DMS79 treated with DMSO at 0.1 percent for 48 hours (cell line): ENCODE measurements at places on chromosomes 5 and 9.

DNA sequence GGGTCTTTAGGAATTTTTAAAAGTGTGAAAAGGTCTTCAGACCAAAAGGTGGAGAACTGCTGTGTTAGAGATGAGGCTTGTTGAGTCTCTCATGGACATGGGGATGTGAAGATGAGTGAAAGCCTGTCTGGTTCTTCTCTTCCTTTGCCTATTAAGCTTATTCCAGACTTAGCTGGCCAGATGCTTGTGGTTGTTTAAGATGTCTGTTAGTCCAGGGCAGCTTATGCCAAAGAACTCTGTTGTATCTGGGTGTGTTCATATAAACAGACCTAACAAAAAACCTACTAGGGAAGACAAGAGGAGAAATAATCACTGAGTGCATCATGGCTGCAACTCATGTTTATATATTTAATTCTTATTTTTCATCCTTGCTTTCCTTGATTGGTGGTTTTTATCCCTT is 57.5 kb upstream of the NCS1 start:
- DNase-seq: no peak

- DNase-seq: no peak
These were observed 162.7 kb upstream of the LHFPL2 start for GRCh38 chr5:78811121-78811817.

DNA sequence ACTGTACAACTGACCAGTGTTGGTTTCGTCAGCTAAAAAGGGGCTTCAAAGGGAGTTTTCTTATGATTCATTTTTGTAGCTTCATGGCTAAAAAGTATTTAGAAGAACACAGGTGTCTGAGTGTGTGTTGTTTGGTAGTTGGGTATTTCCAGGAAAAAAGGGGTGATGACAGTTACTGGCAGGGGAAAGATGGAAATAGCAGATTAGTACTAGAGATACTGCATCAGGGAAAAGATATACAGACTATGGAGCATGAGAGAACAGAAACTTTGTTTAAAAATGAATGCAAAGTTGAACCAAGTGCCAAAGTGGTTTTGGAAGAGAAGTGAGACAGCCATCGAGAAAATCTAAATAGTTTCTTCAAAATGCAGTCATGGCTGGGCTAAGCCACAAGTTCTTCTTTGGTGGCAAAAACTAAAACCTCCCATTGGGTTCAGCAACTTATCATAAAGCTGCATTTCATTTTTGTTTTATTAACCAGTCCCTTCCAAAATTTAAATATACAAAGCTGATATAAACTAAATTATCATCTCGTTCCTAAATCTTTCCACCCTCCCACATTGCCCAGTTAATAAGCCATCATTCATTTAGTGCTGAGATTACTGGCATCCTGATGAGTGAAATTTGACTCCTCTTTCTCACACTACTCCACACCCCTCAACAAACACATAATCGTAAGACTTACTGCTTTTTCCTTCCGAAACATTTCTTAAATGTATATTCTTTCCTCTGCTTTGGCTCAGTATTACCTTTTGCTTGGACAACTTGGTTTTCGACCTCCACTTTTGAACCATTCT is 33.5 kb downstream of the ELL2 start:
- DNase-seq: no peak

- DNase-seq: no peak
These were observed 68.5 kb downstream of the PRLR start for GRCh38 chr5:35161652-35162273.

GRCh38 chr5:41794471-41794870 is 75.8 kb downstream of the OXCT1 start:
- no peak for DNase-seq

DNA sequence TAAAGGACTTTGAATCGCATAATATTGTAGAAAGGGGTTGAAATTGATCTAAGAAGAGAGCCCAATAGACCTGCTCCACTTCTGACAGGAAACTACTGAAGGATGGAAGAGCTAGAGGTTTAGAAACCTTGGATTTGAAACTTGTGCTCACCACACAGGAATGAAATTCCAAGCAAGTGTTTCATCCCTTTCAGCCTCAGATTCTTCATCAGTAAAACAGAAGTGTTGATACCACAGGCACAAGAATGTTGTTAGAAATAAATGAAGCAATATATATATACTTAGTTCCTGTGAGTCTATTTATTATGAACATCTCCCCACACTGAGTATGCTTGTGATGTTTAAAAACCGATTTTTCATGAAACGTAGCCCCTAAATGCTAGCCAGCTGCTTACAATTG is 43.8 kb downstream of the PRRC1 start:
- DNase-seq: no peak

- DNase-seq: peak; percentile 2
These were observed 127.6 kb upstream of the NMUR2 start for GRCh38 chr5:152532714-152533113.

DNA sequence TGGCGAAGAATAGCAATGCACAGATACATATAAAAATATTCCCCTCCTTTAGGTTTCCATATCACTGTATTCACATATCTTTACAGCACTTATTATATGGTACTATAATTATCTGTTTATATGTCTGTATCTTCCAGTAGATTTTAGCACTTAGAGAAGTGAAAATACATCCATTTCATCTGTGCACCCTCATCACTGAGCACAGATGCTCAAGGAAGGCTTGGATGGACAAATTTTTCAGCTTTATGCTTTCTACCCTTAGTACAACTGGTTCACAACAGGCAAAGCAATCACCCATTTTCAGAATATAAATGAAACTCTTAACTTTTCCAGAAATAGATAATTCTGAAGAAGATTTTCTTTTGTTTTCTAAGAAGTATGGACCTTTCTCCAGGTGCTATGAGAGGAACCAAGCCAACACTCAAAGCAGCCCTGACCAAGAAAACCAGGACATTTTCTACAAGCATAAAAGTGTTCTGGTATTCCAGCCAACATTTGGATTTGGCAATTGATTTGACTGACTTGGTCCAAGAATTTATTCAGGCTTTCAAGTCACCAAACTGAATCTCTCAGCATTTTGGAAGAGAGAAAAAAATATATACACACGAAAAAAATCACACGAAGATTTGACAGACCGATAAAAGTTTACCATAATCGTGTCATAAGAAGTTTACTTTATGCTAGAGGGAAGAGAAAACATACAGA is 170.2 kb upstream of the CD180 start:
- DNase-seq: no peak

DNA sequence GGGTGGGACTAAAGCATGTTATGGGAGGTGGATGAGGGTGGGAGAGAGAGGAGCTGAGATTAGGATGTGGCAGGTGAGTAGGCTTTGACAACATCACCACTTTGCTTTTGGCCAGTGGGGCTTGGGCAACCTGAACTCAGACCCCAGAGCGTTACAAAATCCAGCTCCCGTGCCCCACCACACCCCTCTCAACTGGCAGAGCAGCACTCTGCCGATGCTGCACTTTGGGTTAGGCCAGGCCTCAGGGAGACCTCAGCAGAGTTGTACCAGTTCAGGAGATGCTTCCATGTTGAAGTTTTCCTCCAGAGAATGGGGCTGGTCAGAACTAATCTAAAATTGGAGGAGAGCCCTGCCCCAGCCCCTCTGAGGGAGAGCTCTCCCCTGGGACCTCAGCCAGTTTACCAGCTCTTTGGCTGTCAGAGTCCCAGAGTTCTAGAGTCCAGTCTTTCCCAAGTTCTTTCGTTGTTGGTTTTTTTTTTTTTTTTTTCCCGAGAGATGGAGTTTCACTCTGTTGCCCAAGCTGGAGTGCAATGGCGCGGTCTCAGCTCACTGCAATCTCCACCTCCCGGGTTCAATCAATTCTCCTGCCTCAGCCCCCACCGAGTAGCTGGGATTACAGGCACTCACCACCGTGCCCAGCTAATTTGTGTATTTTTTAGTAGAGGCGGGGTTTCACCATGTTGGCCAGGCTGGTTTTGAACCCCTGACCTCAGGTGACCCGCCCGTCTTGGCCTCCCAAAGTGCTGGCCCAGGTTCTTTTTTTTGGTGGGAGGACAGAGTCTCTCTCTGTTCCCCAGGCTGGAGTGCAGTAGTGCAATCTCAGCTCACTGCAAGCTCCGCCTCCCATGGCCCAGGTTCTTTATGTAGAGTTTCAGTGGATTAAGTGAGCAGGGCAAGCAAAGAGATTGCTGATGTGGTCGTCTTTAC is 17.8 kb downstream of the NUDT2 start:
- DNase-seq: no peak

- DNase-seq: no peak
These were observed 20.4 kb upstream of the ZNF354B start for GRCh38 chr5:178839319-178839704.

GRCh38 chr5:146243247-146243646 is 39.8 kb downstream of the RBM27 start:
- no peak for DNase-seq

- DNase-seq: no peak
These were observed 446.9 kb upstream of the CD180 start for GRCh38 chr5:67643536-67643935.

GRCh38 chr5:11851416-11851815 is 52.8 kb downstream of the CTNND2 start:
- DNase-seq: no peak

GRCh38 chr5:138354926-138355378 is 2.5 kb downstream of the KDM3B start:
- DNase-seq: no peak

- no peak for DNase-seq
These were observed 27.8 kb upstream of the LVRN start for GRCh38 chr5:115934388-115934974.

GRCh38 chr5:72224946-72225463 is 95.0 kb downstream of the MRPS27 start:
- no peak for DNase-seq

DNA sequence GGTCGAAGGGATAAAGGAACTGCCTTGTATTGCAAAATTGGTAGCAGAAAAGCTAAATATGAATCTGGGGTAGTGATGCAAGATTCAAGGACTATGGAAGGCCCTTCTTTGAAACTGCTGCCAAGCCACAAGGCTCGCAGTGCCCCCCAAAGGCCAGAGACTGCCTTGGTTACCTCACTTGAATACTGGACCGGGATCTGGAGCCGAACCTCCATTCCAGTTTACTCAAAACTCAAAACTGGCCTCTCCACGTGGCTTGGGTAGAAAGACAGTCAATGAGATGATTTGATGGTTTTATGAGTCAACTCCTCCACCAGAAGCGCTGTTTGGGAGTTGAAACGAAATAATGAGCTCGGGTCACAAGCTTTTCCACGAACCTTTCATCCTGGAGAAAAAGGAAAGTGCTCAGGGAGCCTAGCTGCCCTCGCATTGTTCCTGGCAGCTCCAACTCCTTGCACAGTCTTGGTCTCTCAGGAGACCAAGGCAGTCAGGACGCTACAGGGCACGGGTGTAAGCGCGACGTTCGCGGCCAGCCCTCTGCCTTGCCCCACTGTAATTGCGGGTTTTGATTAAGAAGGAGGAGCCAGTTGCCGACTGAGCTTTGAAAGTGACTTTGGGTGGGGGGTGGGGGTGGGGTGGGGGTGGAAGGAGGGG is 2.8 kb downstream of the ST8SIA4 start:
- DNase-seq: peak; percentile 33

DNA sequence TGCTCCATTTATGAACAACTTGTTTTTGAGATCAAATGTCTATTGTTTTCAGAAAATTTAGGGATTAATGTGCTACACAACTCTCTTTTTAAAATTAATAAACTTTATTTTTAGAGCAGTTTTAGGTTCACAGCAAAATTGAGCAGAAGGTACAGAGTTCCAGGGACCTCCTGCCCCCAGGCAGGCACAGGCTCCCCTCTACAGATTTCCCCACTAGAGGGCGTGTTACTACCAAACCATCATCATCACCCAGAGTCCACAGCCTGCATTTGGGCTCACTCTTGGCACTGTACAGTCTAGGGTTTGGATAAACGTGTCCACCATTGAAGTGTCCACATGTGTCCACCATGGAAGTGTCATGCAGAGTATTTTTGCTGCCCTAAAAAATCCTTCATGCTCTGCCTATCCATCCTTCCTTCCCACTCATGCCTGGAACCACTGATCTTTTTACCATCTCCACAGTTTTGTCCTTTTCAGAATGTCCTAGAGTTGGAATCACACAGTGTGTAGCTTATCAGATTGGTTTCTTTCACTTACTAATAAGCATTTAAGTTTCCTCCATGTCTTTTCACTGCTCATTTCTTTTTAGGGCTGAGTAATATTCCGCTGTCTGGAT is 61.7 kb downstream of the MRPL36 start:
- DNase-seq: no peak

DNA sequence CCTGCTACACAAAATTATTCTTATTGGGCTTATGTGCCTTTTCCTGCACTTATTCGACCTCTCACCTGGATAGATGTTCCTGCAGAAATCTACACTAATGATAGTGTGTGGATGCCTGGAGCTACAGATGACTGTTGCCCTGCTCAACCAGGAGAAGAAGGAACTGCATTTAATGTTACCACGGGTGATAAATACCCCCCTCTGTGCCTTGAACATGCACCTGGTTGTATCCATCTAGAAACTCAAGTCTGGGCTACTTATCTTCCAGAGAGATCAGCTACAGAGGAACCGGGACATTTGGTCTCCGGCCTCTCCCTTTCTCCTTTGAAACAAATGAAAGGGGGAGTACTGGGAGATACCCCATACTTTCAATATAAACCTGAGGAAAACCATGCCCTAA is 54.5 kb downstream of the SH3PXD2B start:
- no peak for DNase-seq

DNA sequence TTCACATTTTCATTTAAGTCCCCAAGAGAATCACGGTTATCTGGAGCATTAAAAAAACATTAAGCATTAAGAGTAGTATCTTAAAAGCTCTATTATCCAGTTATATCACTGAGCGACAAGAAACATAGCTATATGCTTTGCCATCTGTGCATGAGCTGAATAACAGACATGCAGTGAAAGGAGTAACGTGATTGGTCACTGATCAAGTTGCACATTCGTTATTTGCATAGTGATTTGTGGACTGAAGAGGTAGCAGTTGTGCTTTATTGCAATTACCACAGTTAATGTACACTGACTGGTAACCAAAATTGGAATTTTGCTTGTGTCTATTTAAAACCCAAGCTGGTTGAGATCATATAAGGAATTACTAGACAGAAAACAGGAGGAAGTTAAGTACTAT is 107.4 kb downstream of the MCTP1 start:
- no peak for DNase-seq

GRCh38 chr5:16549491-16550206 is 67.1 kb downstream of the RETREG1 start:
- DNase-seq: no peak

GRCh38 chr5:63245271-63245670 is 666.7 kb downstream of the LRRC70 start:
- DNase-seq: no peak

DNA sequence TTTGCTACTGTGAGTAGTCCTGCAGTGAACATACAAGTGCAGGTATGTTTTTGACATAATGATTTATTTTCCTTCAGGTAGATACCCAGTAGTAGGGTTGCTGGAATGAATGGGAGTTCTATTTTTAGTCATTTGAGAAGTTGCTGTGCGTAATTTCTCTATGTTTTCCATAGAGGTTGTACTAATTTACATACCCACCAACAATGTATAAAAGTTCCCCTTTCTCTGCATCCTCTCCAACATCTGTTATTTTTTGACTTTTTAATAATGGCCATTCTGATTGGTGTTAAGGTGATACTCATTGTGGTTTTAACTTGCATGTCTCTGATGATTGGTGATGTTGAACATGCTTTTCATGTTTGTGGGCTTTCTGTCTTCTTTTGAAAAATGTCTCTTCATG is 64.7 kb upstream of the CTSL start:
- DNase-seq: no peak

- no peak for DNase-seq
These were observed 87.9 kb upstream of the FSD1L start for GRCh38 chr9:105359892-105360291.
